ENCODE measurements at places on chromosomes 1 and 21.

DNA sequence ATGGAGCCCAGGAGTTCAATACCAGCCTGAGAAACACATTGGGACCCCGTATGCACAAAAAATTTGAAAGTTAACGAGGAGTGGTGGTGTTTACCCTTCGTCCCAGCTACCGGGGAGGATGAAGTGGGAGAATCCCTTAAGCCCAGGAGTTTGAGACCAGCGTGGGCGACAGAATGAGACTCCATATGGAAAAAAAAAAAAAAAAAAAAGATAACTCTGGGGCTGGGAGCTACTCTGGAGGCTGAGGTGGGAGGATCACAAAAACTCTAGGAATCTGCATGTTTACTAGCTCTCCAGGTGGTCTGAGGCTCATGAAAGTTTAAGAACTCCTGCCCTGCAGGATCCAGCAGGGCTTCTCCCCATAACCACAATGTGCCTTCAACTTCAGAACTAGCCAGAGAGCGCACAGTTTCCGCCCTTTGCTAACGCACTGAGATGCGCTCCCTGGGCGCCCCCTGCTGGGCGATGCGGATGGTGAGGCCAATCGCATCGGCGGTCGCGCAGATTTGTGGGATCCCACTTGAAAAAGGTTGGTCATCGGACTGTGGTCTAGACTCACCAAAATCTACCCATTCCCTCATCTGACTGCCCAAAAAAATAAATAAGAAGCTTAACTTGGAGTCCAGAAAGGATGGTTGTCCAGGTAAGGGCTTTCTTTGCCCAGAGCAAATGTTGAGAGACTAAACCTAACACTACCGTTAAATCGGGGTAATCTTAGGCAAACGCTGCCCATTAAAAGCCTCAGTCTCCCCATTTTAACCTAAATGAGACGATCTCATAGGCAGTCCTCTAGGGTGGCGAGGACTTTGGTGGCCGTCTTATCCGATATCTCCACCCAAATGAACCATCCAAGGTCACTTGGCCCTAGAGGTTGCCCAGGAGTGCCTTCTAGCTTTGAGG, 8.8 kb downstream of the ZNF683 start:
- peak; percentile 76 for DNase-seq

DNA sequence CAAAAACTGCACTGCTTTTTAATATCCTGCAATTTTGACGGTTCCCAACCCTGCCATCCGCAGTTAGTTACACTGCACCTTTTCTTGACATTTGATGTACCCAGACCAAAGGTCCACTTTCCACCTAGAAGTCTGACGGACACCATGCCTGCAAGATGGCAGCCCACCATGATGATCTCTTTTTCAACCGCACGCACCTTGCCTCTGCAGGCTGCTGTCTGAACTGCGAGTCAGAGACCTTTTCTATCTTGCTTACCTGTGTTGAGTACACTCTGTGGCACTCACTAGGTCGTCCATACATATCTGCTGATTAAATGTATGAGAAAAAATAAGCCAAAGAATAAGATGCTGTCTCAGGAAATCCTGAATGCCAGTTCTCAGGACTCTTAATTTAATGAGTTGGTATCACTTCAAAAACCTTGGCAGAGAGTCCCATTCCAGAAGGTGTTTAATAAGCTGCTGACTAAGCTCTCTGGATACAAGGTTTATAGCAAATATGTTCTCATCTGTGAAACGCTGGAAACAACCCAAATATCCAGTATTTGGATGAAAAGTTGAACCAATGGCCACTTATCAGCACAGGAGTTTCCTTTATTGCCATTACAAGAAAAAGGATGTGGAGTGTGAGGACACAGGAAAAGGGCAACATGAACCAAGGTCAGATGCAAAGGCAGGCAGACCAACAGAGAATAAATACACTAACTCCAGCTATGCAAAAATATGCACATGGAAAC, 37.9 kb downstream of the GNG12 start:
- DNase-seq = no peak

- no peak for DNase-seq
Measured at GRCh38 chr1:155009221-155009711, 6.7 kb downstream of the ZBTB7B start.

GRCh38 chr1:55427606-55428005, 212.4 kb upstream of the USP24 start:
- DNase-seq = no peak

GRCh38 chr1:158681606-158682005, 4.9 kb downstream of the SPTA1 start:
- DNase-seq = no peak

DNA sequence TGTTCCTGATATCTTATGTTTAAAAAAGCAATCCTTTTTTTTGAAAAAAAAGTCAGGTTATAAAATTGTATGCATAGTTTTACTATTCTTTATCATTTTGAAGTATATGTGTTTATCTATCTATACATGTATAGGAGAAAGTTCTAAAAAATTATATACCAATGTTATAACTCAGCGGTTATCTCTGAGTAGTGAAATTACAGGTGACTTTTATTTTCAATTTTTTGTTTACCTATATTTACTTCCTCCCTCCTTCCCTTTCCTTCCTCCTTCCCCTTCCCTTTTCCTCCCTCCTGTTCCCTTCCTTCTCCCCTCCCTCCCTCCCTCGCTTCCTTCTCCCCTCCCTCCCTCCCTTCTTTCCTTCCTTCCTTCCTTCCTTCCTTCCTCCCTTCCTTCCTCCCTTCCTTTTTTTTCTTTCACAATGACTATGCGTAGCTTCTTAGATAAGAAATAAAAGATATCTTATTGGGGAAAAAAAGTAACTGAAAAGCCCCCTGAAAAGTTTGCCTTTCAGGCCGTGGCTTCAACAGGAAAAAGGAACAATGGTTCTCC, 77.1 kb downstream of the ABCA4 start:
- no peak for DNase-seq

DNA sequence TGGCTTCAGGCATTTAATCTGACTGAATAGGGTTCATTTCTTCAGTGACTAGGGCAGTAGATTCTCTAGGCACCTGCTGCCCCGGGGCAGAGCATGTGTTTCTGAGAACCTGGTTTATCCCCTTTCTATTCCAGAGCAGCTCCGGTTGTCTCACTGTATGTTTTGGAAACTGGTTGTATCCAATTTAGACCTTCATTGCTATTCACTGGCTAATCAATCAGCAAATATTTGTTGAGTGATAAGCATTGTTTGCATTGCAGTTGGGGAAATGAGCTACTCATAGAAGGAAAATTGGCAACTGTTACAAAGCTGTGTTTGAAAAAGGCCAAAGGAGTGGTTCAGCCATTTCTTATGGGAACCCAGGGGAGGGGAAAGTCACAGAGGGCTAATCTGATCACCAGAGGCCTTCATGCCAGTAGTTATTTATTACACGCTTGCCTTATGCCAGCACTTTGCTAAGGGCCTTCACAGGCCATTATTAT, 2.9 kb downstream of the QSOX1 start:
- DNase-seq = no peak

DNA sequence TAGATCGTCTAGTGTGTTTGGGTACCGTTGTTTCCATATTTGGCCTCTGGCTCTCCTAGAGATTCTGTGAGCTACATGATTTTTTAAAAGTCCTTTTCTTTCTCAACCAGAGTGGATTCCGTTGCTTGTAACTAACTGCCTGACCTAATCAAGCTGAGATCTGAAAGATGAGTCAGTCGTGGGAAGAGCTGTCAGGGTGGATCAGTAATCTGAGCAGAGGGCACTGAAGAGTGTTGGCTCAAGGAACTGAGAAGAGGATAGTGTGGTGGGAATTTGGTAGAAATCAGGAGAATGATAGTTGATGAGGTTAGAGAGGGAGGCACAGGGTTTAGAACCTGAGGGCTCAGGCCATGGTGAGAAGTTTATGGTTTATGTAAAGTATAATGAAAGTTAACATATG, 52.2 kb downstream of the TRAF5 start:
- no peak for DNase-seq

DNA sequence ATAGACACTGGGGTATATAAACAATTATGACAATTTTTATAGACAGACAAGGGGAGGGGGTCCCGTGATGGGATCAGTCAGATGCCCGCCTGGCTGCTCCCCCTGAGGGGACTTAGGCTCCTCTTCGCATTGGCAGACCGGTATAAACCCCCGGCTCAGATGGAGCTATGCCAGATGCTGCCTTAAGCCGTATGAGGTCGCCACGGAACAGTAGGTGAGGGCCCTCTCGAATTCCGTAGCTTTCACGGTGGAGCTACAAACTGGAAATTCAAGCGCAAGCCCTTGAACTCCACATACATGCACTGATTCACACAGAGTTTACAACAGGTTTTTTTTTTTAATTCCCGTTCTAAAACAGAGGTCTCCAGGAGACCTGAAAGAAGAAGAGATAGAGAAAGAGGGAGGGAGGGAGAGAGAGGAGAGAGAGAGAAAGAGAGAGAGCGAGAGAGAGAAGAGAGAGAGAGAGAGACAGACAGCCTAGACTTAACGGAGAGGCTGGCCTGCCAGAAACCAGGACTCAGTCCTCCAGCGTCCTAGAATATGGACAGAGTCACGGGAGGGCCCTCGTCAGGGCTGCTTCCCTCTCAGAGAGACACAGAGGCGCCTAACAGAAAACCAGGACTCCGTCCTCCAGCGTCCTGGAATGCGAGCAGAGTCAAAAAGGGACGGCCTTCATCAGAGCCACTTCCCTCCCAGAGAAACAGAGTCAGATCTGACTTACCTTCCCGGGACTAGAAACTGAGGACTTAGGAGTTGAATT, 24.4 kb upstream of the TMEM54 start:
- DNase-seq = no peak

DNA sequence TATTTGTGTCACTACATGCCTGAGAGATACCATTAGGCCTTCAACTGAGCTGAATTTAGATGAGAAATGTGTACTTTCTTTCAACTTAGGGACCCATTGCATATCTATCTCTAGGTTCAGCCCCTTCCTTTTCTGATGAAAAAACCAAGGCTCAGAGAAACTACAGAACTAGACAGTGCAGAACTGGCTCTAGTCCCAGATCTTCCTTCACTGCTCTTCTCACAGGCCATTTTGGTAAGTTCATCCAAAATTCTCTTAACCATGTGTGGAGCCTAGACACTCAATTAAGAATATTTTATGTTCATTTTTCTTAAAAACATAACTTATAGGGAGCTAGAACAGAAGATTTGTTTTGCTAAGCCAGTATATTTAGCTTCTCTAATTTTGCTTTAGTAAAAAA, 128.9 kb downstream of the ASTN1 start:
- DNase-seq = no peak

DNA sequence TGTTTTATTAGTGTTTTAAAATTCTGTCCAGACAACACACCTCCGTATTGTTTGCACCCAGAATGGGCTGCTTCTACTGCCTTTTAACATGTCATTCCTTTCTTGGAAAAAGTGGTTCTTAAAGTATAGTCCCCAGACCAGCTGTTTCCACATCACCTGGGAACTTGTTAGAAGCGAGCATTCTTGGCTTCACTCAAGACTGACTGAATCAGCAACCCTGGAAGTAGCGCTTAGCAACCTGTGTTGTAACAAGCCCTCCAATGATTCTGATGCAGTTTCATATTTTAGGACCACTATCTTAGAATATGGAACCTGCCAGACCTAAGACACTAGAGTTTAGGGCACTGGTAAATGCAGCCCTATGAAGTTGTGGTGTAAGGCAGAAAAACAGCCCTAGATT, 6.0 kb upstream of the PPIE start:
- DNase-seq = no peak

DNA sequence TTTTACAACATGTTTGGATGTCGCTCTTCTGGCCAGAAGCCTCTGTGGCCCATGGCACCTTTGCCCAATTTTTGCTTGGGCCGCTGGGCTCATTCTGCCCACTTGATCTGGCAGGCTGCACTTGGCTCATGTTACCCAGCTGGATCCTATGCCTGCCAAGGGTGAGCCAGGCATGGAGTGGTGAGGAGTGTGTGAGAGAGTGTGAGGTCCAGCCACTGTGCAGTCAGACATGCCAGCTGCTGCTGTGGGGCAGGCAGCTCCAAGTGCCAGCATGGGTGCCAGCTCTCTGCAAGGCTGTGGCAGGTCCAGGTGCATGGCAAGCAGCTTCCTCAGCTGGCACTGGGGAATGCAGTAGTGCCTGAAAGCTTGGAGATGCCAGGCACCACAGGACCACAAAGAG, 71.0 kb downstream of the EBNA1BP2 start:
- DNase-seq = no peak

DNA sequence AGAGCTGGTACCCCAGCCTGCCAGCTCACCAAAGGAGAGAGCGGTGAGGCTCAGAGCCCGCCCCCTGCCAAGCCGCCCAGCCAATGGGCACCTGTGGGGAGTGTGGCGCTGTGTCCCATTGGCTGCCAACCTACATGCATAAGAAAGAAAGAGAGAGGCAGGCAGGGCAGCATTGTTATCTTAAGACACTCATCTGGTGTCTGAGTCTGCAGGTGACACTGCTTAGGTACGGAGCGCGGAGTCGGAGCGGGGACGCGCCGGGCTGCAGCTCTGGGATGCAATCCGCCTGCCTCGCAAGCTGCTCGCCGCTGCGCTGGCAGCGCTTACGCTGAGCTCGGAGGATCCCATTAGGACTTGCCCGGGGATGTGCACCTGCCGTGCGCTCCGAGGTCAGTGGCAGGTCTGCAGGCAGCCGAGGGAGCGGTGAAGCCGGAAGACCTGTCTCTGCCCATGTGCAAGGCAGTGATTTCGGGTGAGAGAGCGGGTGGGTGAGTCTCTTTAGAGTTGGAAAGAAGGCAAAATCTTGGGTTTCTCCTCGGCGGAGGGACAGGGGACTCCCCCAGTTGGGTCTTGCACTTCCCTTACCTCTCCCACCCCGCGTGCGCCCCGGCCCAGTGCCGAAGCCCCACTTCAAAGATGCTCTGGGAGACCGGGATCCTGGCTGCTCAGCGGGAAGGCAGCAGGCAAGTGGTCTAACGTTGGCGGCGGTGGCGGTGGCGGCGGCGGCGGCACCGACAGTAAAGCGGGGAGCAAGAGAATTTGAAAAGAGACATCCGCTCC, at the start of gene BRINP2:
TSS of gene BRINP2 (plus strand) at position 203 of the 780 bp plus-strand sequence. CDS start 58,919 bp downstream, outside the sequence.
- DNase-seq = no peak
